ENCODE measurements at places on chromosomes 2 and 18. TPM values are rescaled to one million over a fixed set of nuclear protein-coding genes. Genes with fewer than 3 reads are reported as not detected.

Gene NHEJ1
- 12.1 TPM for total RNA-seq

Gene SMYD1
- total RNA-seq = not detected

Gene REG1B
- not detected for total RNA-seq

Gene POMC
- 0.69 TPM for total RNA-seq

Gene MC2R
- total RNA-seq = not detected

Gene CCDC85A
- total RNA-seq = 16.9 TPM

Gene UGT1A5
- not detected for total RNA-seq

GRCh38 chr18:7686278-7686677, 119.2 kb downstream of the PTPRM start:
- no peaks in the 10 kb centered on the region for H3K27me3 ChIP-seq
- no peak overlapping the region for H3K27ac ChIP-seq
- no peaks in the 10 kb centered on the region for H3K36me3 ChIP-seq
- H3K4me3 ChIP-seq = no peak overlapping the region

DNA sequence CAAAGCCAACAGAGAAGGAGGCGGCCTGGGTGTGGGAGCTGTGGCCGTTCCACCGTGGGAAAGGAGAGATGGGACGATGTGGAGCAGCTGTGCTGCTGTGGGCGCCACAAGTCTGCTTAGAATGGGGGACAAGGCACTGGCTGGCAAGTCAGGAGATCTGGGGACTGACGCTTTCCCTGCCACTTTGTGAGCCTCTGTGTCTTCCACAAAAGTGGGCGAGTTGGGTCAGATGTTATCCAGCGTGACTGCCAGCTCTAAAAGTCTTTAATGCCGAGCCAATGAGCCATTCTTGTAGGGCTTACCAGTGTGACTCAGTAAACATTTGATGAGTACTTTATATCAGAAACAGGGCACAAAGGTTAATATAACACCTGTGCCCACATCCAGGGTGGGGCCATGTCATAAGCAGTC, 113.6 kb upstream of the MGAT5 start:
- peaks cover 45% of the 10 kb centered on the region for H3K4me1 ChIP-seq
- DNase-seq = no peak
- H3K4me3 ChIP-seq = no peak overlapping the region
- peaks cover 3% of the 10 kb centered on the region for H3K36me3 ChIP-seq
- H3K27ac ChIP-seq = no peak overlapping the region

DNA sequence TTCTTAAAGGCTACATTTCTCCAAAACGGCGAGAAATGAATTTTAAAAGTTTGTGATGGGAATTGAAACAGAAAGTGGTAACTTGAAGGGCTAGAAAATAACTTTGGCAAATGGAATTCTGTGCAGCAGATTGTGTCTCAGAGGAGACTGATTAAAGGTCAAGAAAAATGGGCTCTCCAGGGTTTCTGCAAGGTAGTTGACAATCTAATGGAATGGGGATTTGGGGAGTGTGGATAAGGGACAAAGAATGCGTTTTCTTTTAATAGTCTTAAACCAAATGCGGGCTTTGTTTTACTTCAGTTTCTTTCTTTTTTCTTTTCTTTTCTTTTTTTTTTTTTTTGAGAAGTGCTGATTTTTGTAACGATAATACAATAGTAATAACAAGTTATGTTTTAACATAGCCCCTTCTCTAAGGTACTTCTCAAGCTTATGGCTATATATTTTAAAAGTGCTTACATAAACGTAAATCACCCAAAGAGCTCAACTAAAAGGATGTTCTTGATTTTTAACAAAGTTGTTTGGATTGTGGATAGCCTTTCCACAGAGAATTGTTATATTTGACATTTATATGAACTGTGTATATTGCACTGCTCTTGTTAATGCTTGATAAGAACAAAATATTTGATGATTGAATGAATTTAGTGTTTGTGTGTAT, 36.6 kb downstream of the CAMKMT start:
- no peaks in the 10 kb centered on the region for H3K27me3 ChIP-seq
- no peaks in the 10 kb centered on the region for H3K4me1 ChIP-seq
- no peak overlapping the region for H3K4me3 ChIP-seq
- no peaks in the 10 kb centered on the region for H3K36me3 ChIP-seq

DNA sequence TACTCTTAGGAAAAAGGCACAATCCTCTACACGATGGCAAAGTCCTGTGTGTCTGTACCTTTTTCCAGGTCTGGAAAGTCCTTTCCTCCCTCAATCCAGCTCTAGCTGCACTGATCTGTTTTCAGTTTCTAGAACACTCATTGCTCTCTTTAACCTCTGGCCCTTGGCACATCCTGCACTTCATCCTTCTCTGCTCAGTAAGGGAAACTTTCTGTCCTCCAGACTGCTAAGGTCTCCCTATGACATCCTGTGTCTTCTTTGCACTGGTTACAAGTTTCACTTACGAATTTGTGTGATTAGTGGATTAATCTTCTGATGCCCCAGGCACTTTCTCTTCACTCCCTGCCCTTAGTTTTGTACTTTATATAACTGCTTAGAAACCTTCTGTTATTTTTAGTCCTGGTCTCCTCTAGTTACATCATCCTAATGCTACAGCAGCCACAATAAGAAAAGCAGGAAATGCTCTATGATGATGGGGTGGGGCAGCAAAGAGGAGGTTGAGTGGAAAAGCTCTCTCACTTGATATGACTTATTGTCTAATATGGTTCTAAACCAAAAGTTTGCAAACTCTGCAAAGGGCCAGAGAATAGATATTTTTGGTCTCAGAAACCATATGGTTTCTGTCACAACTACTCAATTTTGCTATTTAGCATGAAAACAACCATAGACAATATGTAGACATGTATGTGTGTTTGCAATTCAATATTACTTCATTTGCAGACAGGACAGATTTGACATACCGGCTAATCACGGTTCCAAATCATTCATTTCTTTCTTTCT, 568.2 kb downstream of the THSD7B start:
- H3K27me3 ChIP-seq = no peaks in the 10 kb centered on the region
- H3K36me3 ChIP-seq = no peaks in the 10 kb centered on the region
- no peak overlapping the region for H3K27ac ChIP-seq
- no peak for DNase-seq
- H3K4me3 ChIP-seq = no peak overlapping the region
- no peaks in the 10 kb centered on the region for H3K4me1 ChIP-seq

- no peaks in the 10 kb centered on the region for H3K36me3 ChIP-seq
- H3K27ac ChIP-seq = no peak overlapping the region
- H3K4me3 ChIP-seq = no peak overlapping the region
- H3K4me1 ChIP-seq = no peaks in the 10 kb centered on the region
Observed at GRCh38 chr2:33229646-33230045, 246.8 kb upstream of the RASGRP3 start.

DNA sequence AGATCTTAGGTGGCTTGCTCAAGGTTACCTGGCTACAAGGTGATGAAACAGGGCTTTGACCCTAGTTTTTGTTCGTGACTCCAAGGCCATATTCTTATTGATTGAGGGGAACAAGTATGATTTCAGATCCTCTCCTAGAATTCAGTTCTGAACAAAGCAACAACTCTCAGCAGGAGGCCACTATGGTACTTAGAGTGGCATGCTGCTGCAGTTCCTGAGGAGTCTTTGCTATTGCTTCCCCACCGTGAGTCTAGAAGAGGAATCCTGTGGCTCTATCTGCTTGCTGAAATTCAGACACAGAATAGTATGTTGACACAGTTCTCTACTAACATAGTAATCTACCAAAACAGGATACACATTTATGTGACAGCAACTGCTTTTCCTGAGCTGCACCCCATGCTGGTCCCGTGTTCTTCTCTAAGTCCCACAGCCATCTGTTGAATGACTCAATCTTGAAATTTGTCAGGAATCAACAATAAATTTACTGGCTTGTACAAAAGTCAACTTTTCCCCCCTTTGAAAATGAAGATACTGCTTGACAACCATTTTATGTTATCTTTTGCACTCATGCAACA, 4.1 kb downstream of the TGFBRAP1 start:
- peak overlapping the region; percentile 87 for H3K27ac ChIP-seq
- no peaks in the 10 kb centered on the region for H3K27me3 ChIP-seq
- H3K4me1 ChIP-seq = peaks cover 56% of the 10 kb centered on the region
- no peak overlapping the region for H3K4me3 ChIP-seq
- DNase-seq = peak; percentile 97

- H3K36me3 ChIP-seq = peaks cover 10% of the 10 kb centered on the region
- no peak overlapping the region for H3K27ac ChIP-seq
- DNase-seq = no peak
- H3K4me1 ChIP-seq = peaks cover 41% of the 10 kb centered on the region
- H3K27me3 ChIP-seq = no peaks in the 10 kb centered on the region
- H3K4me3 ChIP-seq = no peak overlapping the region
Observed at GRCh38 chr2:235001237-235002133, 49.7 kb downstream of the SH3BP4 start.

GRCh38 chr2:160921386-160921964, 238.8 kb upstream of the TANK start:
- DNase-seq = no peak
- H3K4me3 ChIP-seq = no peak overlapping the region
- no peak overlapping the region for H3K27ac ChIP-seq
- H3K36me3 ChIP-seq = no peaks in the 10 kb centered on the region
- H3K27me3 ChIP-seq = no peaks in the 10 kb centered on the region

GRCh38 chr2:188042412-188042811, 249.3 kb upstream of the GULP1 start:
- DNase-seq = peak; percentile 30
- H3K27me3 ChIP-seq = no peaks in the 10 kb centered on the region
- no peaks in the 10 kb centered on the region for H3K4me1 ChIP-seq

- DNase-seq = peak; percentile 67
- H3K4me3 ChIP-seq = peak overlapping the region; percentile 95
- H3K36me3 ChIP-seq = no peaks in the 10 kb centered on the region
Observed at GRCh38 chr18:3605954-3606443, 156.0 kb downstream of the TGIF1 start.

DNA sequence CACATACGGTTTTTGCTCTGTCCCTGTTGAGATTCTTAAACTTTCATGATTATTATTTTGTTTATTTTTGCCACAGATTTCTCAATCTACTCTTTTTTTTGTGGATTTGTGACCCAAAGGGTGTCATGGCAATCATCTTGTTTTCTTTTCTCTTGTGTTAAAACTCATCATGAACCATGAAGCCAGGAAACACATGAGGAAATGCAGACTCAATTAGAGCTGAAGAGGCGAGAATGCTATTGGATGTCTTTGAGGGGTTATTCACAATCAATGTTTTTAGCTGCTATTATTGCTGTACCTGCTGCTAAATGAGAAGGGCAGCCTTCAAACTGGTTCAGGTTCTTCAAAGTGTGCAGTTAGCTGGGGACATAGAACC, 99.5 kb upstream of the MMADHC start:
- no peaks in the 10 kb centered on the region for H3K36me3 ChIP-seq
- no peaks in the 10 kb centered on the region for H3K4me1 ChIP-seq
- H3K4me3 ChIP-seq = no peak overlapping the region
- no peak overlapping the region for H3K27ac ChIP-seq

DNA sequence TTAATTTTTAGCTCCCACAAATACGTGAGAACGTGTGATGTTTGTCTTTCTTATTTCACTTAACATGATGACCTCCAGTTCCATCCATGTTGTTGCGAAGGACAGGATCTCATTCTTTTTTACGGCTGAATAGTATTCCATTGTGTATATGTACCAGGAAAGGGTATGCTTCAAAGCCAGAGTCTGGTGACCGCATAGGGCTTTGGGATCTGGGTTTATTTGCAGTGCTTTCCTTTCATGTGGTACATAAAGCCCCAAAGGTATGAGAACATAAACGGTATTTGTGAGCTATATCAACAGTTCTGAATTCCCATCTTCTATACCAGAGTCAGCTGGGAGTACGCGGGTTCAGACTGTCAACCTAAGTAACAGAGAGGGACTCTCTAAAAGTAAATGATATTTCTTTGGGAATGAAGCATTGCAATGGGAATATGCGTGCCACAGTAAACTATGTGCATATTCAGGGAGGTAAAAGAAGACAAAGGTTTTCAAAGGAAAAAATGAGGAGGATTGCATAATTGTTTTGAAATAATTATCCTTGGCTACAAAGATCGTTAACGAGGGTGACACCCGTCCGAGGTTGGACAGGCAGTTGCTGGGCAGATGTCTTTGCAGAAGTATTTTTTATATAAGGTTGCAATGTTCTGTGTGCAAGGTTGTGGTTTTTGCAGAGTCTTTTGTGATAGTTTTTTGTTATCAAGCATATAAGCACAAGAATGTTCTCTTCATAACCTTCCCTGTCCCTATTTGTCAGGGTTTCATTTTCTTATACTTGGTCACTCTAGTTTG, 24.4 kb downstream of the CRYGD start:
- no peaks in the 10 kb centered on the region for H3K27me3 ChIP-seq
- no peaks in the 10 kb centered on the region for H3K4me1 ChIP-seq
- no peak overlapping the region for H3K27ac ChIP-seq
- H3K36me3 ChIP-seq = no peaks in the 10 kb centered on the region
- no peak overlapping the region for H3K4me3 ChIP-seq
- DNase-seq = no peak

- H3K4me3 ChIP-seq = no peak overlapping the region
- H3K27me3 ChIP-seq = no peaks in the 10 kb centered on the region
- peaks cover 52% of the 10 kb centered on the region for H3K36me3 ChIP-seq
- H3K27ac ChIP-seq = peak overlapping the region; percentile 82
- DNase-seq = no peak
- peaks cover 79% of the 10 kb centered on the region for H3K4me1 ChIP-seq
Observed at GRCh38 chr2:36478999-36479398, 119.0 kb downstream of the FEZ2 start.

DNA sequence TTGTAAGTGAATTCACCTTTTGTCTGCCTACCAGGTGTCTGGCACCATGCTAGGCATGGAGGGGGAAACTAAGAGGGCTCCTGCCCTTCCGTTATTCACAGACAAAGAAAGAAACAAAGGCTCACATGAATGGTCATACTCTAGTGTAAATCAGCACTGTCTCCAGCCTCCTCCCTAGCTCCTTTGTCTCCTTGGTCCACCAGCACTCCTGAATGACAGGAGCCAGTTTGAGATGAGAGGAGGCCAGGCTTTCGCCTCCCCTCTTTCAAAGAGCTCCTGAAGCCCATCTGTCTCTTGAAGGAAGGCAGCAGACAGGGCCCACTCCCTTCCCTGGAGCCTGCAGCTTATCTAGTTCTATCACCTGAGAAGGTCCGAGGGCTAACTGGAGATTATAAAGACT, 18.7 kb downstream of the SATB2 start:
- no peak overlapping the region for H3K27ac ChIP-seq
- H3K36me3 ChIP-seq = no peaks in the 10 kb centered on the region
- DNase-seq = no peak
- H3K4me3 ChIP-seq = no peak overlapping the region
- no peaks in the 10 kb centered on the region for H3K27me3 ChIP-seq
- H3K4me1 ChIP-seq = no peaks in the 10 kb centered on the region

GRCh38 chr2:116717832-116718231, 1096.7 kb upstream of the DDX18 start:
- H3K27me3 ChIP-seq = no peaks in the 10 kb centered on the region
- DNase-seq = no peak
- peaks cover 4% of the 10 kb centered on the region for H3K4me1 ChIP-seq
- H3K4me3 ChIP-seq = no peak overlapping the region
- no peaks in the 10 kb centered on the region for H3K36me3 ChIP-seq
- no peak overlapping the region for H3K27ac ChIP-seq

- H3K36me3 ChIP-seq = no peaks in the 10 kb centered on the region
- H3K4me3 ChIP-seq = no peak overlapping the region
- H3K27ac ChIP-seq = no peak overlapping the region
- H3K27me3 ChIP-seq = no peaks in the 10 kb centered on the region
Observed at GRCh38 chr2:35035883-35036282, 1319.7 kb upstream of the CRIM1 start.

GRCh38 chr18:2961821-2962220, 51.1 kb downstream of the LPIN2 start:
- H3K4me3 ChIP-seq = no peak overlapping the region
- no peaks in the 10 kb centered on the region for H3K4me1 ChIP-seq
- H3K36me3 ChIP-seq = no peaks in the 10 kb centered on the region
- H3K27me3 ChIP-seq = no peaks in the 10 kb centered on the region
- H3K27ac ChIP-seq = no peak overlapping the region
- no peak for DNase-seq

- H3K36me3 ChIP-seq = no peaks in the 10 kb centered on the region
- DNase-seq = no peak
- H3K27me3 ChIP-seq = peaks cover 2% of the 10 kb centered on the region
- H3K4me3 ChIP-seq = no peak overlapping the region
- no peak overlapping the region for H3K27ac ChIP-seq
- no peaks in the 10 kb centered on the region for H3K4me1 ChIP-seq
Observed at GRCh38 chr2:69007169-69007568, 5.8 kb upstream of the ANTXR1 start.

Data from endothelial cell of umbilical vein (primary cell).